ENCODE measurements at places on chromosomes 2 and 18. TPM values are rescaled to one million over a fixed set of nuclear protein-coding genes. Genes with fewer than 3 reads are reported as not detected.

AQP12B gene
- polyA plus RNA-seq: 158 TPM

CHST10 gene
- polyA plus RNA-seq: 6.5 TPM

NYAP2 gene
- polyA plus RNA-seq: 0.07 TPM

ADAM23 gene
- polyA plus RNA-seq: 0.11 TPM

ARHGAP28 gene
- polyA plus RNA-seq: 1.8 TPM

RPRM gene
- 0.23 TPM for polyA plus RNA-seq

PUM2 gene
- 17.0 TPM for polyA plus RNA-seq

RTP5 gene
- polyA plus RNA-seq: 0.02 TPM

Measured in pancreas (tissue), 10 donors.